ENCODE measurements at places on chromosomes 5 and 9.

DNA sequence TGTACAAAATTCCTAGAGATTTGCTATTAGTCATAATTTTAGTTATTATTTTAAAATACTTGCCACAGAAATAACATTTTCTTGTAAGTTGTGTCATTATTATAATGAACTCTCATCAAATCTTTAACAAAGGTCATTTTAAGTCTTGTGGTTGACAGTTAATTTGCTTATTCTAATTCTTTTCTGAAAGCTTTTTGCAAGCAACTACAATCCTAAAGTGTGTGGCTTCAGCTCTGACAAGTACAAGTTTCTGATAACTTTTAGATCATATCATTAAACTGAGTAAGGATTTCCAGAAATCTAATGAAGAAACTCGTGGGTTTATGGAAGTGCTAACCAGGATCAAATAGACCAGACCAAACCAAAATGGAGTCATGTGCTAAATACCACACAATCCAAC, 86.4 kb downstream of the SFXN1 start:
- DNase-seq, result no peak

GRCh38 chr9:14313951-14314423, at the start of gene NFIB:
NFIB (minus strand) TSS chr9:14314141; CDS start chr9:14313511, 630 bp downstream.
- no peak for DNase-seq

- peak; percentile 69 for DNase-seq
Measured at GRCh38 chr9:122091682-122092592, 1.2 kb downstream of the TTLL11 start.

DNA sequence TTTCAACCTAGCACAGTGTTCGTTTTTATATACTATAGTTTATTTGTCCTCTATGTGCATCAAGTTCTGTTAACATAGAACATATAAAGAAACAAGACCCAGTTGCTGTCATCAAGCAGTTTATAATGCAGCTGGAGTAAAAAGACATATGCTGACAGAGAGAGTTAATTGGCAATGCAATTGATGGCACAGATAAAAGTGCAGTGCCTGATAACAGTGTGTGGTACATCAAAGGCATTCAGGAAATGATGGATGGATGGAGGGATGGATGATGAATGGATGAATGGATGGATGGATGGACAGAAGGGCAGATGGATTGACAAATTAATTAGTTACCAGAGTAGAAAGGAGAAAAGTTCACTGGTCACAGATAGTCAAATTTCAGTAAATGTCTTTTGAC, 238.9 kb downstream of the RFK start:
- no peak for DNase-seq

DNA sequence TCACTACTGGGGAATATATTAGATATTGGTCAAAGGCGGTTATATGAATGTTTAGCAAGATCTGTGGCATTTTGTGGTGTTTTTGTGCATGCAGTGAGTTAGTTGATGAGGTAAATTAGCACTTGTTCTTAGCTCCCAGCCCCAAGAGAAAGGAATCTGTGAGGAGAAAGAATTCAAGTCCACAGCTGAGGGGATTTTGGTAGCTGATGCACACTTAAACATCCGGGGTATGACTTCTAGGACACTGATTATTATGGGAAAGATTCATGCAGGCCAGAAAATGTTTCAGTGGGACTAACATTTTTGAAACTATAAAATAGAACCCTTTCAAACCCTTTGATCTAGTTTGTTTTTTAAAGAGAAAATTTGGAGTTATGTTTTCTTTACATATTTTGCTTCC, 118.2 kb upstream of the RPS23 start:
- DNase-seq, result no peak

DNA sequence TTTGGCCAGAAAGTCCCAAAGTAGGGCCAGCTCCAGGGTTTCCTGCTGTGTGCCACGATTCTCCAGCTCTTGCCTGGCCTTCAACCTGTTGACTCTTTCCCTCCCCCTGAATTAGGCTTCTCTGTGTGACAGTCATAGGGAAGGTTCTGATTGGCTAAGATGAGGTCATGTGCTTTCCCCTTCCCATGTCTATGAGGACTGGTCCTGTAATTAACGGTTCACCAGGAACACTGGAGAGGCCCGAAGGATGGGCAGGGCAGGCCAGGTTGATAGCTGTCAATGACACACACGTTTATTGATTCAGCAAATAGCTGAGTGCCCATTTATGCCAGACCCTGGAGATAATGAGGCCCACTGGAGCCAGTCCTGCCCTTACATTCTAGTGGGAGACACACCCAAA, 9.0 kb upstream of the PRR7 start:
- no peak for DNase-seq

GRCh38 chr9:130555968-130556367, 23.4 kb upstream of the FUBP3 start:
- DNase-seq, result no peak

- no peak for DNase-seq
Measured at GRCh38 chr5:142901476-142902185, 131.5 kb downstream of the ARHGAP26 start.

- no peak for DNase-seq
Measured at GRCh38 chr5:79876456-79876855, 114.6 kb downstream of the MTX3 start.

- no peak for DNase-seq
Measured at GRCh38 chr5:33277061-33277650, 163.6 kb upstream of the TARS1 start.

DNA sequence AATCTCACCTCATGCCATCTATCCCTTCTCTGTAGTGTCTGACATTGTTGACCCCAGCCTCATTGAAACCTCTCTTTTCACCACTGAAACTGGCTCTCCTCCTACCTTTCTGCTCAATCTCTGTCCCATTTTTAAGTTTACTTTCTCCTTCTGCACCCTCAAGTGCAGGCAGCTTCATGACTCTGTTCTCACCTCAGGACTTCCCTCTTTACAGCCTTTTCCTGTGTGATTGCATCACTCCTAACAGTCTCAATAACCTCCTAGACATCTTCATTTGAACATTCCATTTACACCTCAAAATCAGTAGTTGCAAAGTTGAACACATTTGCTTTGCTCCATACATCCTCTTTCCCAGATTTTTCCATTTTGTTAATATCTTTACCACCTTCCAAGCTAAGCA, 172.1 kb downstream of the RASEF start:
- DNase-seq, result no peak

DNA sequence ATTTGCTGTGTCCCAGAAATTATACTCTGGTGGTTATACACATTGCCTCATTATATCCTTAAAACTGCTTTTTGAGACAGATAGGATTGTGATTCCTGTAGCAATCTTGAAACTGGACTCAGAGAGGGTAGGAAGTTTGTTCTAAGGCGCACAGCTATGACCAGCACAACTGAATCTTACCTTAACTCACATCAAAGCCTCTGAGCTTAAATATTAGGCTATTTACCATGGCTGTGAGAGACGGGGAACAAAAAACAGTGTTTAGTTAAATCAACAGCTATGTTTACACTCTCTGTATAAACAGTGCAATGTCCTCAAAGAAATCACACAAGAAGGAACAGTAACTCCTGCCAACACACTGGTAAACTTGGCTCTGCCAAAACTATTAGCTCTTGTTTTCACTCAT, 50.9 kb upstream of the TUT7 start:
- DNase-seq, result no peak

DNA sequence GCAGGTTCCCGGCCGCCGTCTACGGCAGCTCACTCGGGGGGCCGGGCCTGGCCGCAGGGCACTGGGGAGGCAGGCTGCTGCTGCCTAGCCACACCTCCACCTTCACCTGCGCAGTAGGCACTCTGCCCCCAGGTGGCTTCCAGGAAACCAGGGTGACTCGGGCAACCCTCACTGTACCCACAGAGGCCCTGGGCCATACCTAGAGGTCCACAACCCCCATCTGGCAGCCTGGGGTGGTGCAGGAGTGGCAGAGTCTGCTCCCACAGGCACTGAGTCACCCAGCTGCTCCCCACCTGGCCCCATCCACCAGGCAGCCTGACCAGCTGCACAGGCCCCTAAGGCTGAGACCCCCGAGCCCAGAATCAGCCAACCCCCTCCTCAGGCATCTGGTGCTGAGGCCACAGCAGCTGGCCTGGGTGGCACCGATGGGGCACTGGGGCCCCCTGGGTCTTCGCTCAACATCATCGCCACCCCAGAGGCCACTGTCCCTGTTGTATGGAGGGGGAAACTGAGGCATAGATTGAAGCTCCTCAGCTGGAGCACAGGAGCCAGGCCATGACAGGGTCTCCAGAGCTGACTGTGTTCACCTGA, 70.2 kb downstream of the KCNT1 start:
- no peak for DNase-seq

DNA sequence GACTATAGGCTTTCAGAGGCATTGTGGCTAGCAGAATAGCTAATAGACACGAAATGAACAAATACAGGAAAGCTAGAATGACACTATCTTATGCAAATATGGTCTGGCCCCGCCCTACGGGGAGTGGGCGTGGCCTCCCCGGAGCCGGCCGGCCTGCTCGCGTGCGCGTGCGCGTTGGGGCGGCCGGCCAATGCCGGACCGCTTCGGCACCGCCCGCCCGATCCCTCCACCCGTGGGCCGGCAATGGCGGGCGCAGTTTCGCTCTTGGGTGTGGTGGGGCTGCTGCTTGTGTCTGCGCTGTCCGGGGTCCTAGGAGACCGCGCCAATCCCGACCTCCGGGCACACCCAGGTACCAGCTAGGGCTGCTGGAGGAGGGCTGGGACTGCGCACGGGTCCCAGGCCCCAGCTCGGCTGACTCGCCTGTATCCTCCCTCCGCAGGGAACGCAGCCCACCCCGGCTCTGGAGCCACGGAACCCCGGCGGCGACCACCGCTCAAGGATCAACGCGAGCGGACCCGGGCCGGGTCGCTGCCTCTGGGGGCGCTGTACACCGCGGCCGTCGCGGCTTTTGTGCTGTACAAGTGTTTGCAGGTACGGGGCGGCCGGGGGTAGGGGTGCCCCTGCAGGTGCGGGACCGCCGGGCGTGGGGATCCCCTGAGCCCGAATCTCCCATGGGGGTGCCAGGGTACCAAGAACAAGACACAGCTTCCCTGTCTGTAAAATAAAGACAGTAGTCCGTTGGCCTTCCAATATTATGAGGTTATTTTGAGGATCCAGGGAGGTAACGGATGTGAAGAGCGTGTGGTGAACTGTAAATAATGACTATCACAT, at the start of gene CCDC107:
CCDC107 (plus strand) TSS at position 156 of the 831 bp plus-strand sequence; CDS start at position 244, 88 bp downstream.
- peak; percentile 97 for DNase-seq

DNA sequence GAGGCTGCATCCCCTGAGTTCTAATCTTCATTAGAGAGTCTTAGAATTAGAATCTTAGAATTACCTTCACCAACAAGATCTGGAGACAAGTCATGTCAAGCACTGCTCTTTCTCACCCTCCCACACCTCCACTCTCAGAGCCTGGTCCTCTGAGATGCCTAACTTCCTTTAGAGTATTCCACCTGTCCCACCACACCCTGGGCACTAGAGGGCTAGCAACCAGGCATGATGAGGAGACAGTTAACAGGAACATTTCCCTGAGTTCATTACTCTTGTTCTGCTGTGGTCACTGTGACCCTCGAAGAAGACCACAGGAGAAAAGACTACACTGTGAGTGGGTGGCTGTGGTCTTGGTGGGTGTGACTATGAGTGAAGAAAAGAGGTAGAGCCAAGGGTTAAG, 25.2 kb upstream of the MAP1B start:
- DNase-seq, result no peak

GRCh38 chr9:134585746-134586706, 55.6 kb upstream of the COL5A1 start:
- DNase-seq, result peak; percentile 87
